ENCODE measurements at places on chromosomes 6 and 20.

DNA sequence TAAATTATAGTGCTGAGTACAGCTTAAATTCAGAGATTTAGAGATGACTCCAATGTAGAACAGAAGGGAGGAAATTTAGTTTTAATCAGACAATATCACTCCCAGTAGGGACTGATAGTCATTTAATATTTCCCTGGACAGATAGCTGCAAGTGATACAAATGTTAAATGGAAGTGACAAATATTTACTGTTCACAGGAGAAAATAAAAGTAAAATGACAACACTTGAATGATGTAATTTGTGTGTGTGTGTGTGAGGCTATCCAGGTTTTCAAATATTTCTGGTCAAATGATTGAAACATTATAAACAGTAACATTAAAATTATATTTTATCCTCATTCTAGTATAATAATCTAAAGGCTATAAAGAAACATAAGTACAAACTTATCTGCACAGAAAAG lies 220.3 kb upstream of the THEMIS start:
- no peak for DNase-seq

DNA sequence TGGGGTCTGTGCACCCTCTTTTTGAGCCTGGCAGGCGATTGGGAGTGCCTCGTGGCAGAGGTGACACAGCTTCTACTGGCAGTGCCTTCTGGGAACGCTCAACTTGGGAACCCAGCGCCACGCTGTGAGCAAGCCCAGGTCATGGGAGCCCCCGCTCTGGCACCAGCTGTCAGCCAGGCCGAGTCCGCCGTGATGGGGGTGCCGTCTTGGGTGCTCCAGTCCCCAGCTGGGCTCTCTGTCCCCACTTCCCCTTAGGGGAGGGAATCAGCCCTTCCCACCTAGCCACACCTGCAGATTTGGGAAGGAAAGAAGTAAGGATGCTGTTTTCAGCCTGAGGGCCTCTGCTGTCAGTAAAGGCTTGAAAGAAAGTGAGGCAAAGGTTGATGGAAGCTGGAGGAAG lies 31.0 kb upstream of the NTSR1 start:
- DNase-seq: no peak

DNA sequence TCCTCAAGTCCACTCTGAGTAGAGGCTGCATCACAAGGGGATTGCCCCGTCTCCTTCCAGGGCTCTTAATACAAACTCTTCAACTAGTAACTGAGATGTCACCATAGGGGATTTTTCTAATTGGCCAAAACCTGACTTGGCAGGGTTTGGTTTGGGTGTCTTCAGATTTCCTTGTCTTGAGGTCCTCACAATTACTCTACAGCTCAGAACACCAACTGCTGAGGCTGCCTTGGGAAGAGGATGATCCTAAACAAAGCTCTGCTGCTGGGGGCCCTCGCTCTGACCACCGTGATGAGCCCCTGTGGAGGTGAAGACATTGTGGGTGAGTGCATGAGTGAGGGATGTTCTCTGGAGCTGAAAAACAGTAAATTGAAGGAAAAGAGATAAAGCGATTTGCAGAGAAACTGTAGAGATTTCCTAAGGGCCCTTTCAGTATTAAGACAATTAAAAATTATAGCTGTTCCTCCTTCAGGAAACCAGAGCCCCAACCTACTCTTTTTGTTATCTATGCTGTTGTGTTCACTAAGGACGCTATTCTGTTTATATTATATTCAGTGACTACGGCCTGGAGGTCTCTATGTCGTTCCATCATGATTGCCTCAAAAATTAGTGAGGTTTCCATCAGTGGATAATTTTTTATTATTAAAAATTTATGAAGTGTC lies at the start of gene HLA-DQA1:
TSS of gene HLA-DQA1 (plus strand) at position 188 of the 662 bp plus-strand sequence. CDS start at position 241, 53 bp downstream.
- DNase-seq: no peak

GRCh38 chr6:56660381-56660730 lies 17.7 kb upstream of the DST start:
- DNase-seq: no peak

DNA sequence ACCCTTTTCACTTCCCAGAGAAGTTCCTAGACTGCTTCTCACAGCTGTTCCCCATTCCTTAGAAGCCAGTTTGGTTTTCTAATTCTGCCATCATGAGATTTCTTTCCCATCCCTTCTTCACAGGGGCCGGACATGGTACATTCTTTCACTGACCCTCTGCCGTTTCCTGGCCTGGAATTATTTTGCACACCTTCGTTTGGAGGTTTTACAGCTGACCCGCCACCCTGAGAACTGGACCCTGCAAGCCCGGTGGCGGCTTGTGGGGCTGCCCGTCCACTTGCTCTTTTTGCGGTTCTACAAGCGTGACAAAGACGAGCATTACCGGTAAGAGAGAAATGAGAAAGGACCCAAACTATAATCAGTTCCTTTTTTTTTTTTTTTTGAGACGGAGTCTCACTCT lies 4.2 kb downstream of the C6orf136 start:
- DNase-seq: no peak

GRCh38 chr20:41074441-41074840 lies 45.8 kb downstream of the TOP1 start:
- no peak for DNase-seq

GRCh38 chr6:106764353-106764980 lies 135.1 kb downstream of the QRSL1 start:
- DNase-seq: no peak

GRCh38 chr6:166435574-166435973 lies 52.8 kb upstream of the MPC1 start:
- DNase-seq: no peak

DNA sequence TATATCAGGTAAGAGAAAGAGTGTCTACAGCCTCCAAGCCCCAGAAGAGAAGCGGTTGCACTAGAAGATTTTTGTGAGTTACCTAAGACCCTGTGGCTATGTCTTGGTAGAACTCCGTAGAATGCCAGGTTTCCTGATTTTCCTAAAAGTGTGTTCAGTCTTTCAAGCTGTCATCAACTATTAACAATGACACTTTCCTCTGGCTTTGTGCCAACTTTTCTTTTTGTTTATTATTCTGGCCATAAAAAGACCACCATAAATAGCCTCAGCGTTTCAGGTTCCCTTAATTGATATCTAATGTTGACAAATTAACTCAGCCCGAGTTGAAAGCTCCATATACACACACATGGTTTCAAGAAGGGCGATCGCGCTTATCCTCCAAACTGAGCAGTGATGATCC lies 1.2 kb downstream of the PAK5 start:
- DNase-seq: peak; percentile 89

GRCh38 chr6:130947464-130947863 lies 115.6 kb downstream of the EPB41L2 start:
- DNase-seq: no peak

DNA sequence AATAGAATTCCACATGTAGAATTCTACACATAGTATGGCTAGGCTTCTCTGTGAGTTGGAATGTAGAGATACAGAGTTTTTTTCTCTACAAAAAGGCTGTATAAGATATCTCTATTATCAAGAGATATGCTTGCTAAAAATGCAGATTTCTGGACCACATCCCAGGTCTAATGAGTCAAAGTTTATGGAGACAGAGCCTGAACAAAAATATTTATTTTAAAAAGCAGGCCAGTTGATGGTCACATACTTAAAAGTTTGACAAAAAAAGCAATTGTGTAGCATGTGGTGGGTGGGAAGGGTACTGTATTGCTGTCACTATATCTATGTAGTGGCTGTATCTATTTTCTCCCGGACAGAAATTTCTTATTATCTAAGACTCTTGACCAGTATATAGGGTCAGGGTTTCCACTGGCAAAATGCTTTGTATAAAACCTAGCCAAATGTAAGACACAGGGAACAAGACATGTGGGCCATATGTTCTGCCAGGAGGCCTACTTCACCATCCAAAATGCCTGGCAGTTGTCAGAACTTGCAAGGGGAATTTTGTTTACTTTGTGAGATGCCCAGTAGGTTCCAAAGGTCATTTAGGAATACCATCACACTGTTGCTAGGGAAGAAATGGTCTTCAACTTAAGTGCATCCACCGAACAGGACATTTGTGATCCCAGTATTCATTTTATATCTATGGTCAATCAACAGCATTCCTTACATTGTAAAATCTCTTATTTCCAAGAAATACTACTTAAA lies 60.6 kb downstream of the SHPRH start:
- DNase-seq: no peak

DNA sequence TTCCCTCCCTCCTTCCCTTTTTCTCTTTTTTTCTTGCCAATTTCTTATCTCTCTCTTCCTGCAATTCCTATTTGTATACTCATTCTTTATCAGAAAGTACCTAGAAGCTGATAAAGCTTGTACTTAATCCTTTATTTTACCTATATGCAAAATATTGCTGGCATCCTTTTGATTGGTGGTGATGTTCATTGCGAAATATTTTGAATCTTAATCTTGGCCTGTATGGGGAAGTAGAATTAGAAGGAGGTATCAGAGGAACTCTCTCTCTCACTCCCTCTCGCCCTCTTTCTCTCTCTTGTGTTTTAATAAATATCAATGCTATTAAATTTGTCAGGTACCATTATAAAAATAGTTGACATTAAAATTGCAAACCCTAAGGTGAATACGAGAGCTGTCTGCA lies 52.8 kb downstream of the UST start:
- no peak for DNase-seq
